ENCODE measurements at places on chromosomes 7 and 10. TPM values are rescaled to one million over a fixed set of nuclear protein-coding genes. Genes with fewer than 3 reads are reported as not detected.

- no peak for DNase-seq
Measured at GRCh38 chr10:62616885-62617590, 187.5 kb upstream of the ADO start.

- no peak for DNase-seq
Measured at GRCh38 chr10:77441353-77442166, 196.0 kb downstream of the KCNMA1 start.

DNA sequence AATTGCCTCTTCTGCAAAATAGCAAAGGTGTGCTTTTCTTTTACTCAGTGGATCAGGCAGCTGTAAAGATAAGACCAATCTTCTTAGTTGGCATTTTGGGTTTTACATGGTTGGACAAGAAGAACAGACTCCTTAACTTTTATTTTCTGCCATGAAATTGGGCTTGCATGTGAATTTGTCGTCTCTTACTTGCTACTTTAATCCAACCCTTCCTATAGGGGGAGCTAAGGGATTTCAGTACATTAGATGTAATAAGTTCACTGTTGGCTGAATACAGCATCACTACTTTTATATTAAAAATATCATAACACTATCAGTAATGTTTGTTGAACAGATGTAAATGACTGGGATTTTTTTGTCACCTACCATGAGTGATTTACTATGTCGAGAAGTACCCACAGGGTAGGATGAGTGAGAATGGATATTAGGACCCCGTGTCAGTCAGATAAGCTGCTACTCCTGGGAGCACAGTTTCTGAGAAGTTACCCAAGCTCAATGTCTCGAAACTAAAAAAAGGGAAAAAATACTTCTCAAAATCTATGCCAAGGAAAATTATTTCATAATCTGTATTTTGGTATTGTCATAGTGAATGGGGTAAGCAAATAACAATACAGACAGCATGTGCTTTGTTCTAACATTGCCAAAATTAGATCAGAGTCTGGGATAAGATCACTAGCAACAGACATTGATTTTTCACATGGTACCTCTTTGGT lies 127.4 kb upstream of the AGR3 start:
- DNase-seq: no peak

- DNase-seq: peak; percentile 18
Measured at GRCh38 chr7:142880876-142881505, 4.6 kb downstream of the TRPV6 start.

DNA sequence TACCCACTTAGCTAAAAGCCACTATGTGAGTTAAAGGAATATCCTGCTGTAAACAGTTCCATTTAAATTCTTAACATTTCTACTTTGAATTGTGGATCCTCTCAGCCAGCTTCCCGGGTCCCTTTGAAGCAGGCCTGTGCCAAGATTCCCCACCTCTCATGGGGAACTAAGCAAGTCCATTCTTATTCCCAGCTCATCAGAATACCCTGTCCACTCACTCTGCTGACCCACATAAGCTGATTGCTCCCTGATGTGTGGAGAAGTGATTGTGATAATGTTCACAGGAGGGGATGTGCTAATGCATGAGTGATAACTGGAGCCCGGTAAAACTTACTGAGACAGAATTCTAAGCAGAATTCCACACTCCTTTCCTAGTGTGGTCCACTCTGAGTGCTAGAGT lies 709.7 kb downstream of the CNTNAP2 start:
- DNase-seq: no peak

GRCh38 chr7:36802459-36803135 lies 78.3 kb upstream of the AOAH start:
- DNase-seq: no peak

DNA sequence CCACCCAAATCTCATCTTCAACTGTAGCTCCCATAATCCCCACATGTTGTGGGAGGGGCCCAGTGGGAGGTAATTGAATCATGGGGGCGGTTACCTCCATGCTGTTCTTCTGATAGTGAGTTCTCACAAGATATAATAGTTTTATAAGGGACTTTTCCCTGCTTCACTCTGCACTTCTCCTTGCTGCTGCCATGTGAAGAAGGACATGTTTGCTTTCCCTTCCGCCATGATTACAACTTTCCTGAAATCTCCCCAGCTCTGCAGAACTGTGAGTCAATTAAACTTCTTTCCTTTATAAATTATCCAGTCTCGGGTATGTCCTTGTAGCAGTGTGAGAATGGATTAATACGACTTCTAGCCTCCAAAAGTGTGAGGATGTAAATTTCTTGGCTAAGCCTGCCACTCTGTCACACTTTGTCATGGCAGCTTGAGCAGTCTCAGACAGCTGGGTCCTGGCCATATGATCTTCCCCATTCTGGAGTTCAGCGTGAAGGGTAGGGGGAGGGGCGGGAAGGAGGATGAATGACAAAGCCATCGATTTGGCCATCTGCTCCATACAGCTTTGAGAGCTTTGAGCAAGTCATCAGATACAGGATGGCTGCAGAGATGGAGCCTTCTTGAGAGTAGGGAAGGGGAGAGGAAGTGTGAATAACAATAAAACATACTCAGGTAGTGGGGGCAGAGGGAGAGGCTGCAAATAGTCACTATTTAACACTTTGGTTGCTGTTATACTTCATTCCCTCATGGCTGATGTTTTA lies 19.1 kb upstream of the INPP5F start:
- DNase-seq: no peak

GRCh38 chr7:81882086-81882485 lies 112.2 kb upstream of the HGF start:
- DNase-seq: no peak

DNA sequence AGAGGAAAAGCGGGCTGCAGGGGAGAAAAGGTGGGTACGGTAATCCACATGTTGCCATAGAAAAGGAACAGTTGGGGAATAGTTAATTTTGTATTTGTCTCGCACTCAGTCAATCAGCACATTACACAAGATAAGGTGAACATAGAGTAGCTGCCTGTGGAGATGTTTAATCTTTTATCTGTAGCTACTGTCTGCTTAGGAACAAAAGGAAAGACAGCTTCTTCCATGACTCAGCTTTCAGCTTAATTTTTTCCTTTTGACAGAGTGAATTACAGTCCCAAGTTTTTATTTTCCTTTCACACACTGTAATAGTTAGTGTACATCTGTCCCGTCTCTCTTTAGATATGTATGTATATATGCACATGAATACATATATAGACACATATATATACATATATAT lies 39.3 kb upstream of the PODXL start:
- no peak for DNase-seq

- DNase-seq: no peak
Measured at GRCh38 chr10:86287110-86287793, 79.3 kb downstream of the GRID1 start.

GRCh38 chr7:153939177-153939576 lies 113.0 kb upstream of the DPP6 start:
- DNase-seq: no peak

DNA sequence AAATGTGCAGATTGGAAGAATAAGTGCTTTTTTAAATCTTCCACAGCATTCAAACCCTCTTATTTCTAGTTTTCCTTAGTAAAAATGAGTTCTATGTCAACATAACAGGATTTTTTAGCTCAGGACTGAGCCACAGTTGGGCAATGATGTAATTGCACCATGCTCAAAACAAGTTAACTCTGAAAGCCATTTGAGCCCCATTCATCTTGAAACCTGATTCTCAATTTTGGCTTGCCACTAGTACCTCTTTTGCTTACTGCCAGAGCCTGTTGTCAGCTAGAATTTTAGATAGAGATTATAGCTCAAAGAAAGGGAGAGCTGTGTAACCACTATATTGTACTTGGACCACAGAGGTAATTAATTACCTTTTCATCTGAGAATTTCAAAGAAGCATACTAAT lies 1028.5 kb upstream of the PHF14 start:
- DNase-seq: no peak

The KRIT1 gene
- total RNA-seq: 32.0 TPM

The ANKRD2 gene
- total RNA-seq: not detected

The EVX1 gene
- total RNA-seq: not detected

The DYDC1 gene
- not detected for total RNA-seq
